ENCODE measurements at places on chromosomes 5 and 9.
A peak's percentile ranks its signal among the peaks of the same experiment; 100 is the strongest.

DNA sequence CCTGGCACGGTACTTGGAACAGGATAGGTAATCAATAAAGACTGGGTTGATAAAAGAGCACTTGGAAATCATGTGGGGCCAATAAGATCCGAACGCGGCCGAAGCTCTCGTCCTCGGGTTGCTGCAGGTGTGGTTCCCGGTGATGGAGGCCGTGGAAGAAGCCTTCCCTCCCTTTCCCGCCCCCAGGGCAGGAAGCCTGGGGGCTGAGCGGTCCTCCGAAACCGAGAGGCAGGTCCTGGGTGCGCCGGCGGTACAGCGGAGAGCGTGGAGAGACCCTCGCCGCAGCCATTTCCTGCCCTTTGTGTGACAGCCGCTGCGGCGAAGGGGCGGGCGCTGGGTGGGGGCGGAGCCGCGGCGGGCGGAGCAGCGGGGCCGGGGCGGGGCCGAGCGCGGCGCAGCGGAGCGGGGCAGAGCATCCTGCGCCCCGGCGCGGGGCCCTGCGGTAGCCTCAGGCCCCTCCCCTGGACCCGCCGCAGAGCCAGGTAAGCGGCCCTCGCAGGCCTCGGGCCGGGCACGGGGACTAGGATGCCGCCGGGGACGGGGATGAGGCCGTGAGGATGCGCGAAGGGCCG lies at the start of gene CYFIP2:
Gene CYFIP2 (plus strand): TSS at position 410 of the 572 bp plus-strand sequence. CDS start 19,239 bp downstream, outside the sequence.
- DNase-seq: no peak

- no peak for DNase-seq
Observed at GRCh38 chr5:171749365-171749764, 36.3 kb upstream of the SMIM23 start.

DNA sequence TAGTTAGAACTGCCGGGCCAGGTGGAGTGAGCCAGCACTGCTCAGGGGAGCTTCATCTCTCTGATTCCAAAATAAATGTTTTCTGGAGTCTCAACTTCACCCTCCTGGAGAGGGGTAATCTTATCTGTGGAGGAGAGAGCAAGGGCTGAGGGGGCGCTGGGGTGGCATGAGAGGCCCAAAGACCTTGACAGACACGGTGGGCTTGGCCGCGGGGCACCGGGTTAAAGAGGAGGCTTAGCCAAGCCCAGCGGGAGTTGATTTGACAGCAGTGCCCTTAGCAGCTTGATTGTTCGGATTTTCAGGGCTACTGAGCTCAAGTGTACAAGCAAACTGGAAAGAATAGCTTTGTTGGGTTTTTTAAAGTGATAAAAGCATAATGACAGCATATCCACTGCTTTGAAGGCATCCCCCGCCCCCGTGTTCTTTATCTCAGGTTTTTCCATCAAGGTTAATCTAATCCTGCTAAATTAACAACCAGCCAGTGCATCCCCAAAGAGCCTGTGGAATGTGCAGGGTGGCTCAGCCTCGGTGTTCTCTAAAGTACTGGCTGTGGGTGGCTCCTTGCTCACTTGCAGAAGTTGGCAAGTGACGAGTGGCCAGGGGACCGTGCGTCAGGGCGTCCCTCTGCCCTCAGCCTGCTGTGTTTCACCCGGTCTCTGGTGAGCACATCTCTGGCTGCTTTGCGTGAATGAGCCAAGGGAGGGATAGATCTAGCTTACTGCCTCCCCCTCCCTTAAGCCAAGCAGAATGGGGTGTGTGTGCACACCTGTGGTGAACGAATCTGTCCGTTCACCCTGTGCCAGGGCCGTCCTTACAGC lies 5.5 kb downstream of the QRFP start:
- no peak for DNase-seq

DNA sequence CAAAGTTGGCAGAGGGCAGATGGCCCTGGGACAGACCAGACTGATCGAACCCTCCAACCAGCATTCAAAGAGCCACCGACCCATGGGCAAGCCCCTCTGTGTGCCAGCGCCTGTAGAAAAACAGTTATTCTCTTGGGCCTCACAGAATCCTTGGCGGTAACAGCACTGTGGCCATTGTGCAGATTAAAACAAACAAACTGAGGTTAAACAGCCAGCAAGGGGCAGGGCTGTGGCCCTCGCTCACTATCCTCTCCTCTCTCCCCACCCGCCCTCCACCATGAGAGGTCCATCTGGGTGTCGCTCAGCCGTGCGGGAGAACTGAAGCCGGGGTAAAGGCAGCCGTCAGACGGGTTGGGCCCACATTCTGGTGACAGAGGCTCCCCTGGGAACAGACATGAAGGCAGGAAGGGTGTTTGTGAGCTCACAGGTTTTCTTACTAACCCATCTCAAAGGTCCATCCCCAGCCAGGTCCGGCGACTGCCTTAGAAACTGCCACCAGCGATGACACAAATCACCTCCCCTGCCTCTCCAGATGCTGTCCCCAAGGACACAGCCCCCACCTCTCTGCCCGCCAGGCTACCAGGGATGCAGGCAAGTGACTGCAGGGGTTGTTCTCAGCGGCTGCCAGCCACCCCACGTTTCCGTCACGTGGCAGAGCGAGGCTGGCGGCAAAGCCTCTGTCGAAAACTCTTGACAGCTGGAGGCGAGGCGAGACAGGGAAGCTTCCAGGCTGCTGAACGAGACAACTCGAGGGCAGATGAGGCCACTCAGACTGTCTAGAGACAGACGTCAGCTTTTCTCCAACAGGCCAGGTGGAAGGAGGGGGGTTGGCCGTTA lies 75.8 kb upstream of the SARDH start:
- no peak for DNase-seq

DNA sequence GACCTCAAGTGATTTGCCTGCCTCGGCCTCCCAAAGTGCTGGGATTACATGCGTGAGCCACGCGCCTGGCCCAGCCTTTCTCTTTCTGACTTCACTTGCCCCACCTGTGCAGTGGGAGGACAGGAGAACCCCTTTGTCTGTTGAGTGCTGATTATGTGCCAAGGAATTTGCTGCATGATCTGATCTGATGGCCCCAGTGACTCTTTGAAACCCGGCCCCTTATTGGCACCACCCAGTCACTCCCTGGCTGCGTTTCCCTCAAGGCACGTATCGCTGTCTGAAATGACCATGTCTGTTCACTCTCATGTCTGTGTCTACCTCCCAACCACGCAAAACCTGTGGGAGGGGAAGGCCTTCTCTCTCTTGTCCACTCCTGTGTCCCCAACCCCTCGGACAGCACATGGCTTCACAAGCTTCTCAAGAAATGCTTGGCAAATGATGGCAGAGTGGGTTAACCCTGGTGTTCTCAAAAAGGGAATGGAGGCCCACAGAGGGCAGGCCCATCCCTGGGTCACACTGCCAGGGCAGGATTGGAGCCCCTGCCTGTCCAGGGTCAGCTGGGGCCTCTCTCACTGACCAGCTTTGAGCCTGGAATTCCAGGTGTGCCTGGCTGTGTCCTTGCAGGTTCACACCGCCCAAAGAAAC lies 21.9 kb downstream of the NEK6 start:
- DNase-seq: peak; percentile 51

- DNase-seq: no peak
Observed at GRCh38 chr5:127143722-127144121, 70.4 kb upstream of the C5orf63 start.

DNA sequence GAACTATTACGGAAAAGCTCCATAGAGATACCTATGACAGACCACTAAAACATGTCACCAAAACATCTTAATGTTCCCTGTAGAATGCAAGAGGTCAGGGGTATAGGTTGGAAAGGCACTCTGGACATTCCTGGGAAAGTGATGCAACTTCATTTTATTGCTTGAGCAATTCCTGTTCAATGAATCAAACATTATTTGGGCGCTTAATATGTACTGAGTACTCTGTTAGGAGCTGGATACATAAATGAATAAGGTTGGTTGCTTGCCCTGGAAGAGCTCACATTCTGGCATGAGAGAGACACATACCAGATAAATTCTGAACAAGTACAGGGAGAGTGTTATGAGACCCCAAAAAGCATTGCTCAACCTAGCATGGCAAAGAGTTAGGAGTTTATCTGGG lies 408.9 kb upstream of the DMAC1 start:
- DNase-seq: no peak

DNA sequence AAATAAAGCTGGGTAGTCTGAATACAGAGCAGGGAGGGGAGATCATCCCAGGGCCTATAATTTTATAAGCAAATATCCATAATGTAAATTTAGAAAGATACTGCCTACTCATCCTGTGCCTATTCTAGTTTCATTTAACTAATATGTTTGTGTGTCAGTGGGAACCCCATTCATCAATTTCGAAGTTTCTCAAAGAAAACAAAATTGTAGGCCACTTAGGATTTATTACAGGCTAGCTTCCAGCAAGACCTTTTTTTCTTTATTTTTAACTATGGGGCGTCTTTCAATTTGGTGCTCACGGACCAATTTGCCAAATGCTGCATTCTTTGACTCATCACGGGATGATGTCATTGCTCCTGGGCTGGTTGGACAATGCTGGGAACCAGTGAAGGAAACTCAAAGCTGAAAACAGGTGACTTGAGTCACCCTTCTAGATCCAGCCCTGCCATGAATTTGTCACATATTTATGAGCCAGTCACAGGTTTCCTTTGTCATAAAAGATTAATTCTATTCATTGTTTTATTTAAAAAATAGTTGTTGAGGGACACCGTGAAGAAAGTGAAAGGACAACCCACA lies 13.4 kb downstream of the PCSK5 start:
- DNase-seq: peak; percentile 7

- DNase-seq: no peak
Observed at GRCh38 chr5:167952278-167952995, 339.0 kb upstream of the WWC1 start.

DNA sequence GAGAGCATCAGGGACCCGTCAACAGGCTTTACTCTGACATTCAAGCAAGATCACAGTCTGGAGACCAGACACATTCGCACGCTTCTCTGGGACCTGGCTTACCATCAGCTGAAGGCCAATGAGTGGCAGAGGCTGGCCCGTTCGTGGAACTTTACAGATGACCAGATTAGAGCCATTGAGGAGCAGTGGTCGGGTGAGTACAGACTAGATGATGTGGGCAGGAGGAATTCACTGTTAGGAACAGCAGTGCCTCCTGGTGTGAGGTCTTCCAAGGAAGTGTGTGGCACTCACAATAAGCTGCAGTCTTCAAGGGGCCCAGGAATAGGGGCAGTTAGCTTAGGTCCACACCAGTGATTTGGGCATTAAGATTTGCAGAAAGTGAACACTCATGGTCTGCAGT lies 50.4 kb downstream of the POC5 start:
- DNase-seq: no peak

DNA sequence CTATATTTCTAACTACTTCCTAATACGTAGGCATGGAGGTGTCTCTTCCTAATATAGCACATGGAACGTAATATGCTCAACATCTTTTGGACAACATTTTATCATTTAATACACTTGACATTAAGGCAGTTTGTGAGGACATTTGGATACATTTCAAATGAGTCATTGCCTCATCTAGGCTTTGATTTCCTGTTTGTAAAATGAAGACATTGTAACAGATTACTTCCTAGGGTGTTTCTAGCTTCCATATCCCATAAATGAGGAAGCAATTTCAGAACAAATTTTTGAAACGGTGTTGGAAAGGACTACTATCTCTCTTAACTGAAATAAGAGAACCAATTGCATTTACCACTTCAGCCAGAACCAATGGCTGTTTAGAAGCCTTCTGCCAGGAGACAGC lies 38.7 kb downstream of the SLC28A3 start:
- DNase-seq: peak; percentile 68

DNA sequence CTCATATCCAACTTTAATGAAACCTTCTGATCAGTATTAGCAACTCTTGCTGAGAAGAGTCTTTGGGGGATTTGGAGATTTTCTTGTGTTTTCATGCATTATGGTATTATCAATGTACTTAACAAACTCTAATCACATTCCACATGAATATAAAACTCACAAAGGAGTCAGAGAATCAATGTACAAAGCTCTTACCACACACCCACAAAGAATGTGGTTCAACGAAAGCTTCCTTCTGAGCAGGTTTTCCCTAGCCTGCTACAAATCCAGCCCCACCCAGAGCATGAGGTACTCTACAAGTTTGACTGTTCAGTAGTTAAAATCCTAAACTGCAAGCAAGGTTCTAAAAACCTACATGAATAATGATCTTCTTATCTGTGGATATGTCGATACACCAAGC lies 210.1 kb downstream of the TARS1 start:
- DNase-seq: peak; percentile 37

- DNase-seq: no peak
Observed at GRCh38 chr5:82309091-82309531, 31.0 kb upstream of the RPS23 start.

- peak; percentile 82 for DNase-seq
Observed at GRCh38 chr9:112881331-112881730, 9.3 kb downstream of the SLC46A2 start.

DNA sequence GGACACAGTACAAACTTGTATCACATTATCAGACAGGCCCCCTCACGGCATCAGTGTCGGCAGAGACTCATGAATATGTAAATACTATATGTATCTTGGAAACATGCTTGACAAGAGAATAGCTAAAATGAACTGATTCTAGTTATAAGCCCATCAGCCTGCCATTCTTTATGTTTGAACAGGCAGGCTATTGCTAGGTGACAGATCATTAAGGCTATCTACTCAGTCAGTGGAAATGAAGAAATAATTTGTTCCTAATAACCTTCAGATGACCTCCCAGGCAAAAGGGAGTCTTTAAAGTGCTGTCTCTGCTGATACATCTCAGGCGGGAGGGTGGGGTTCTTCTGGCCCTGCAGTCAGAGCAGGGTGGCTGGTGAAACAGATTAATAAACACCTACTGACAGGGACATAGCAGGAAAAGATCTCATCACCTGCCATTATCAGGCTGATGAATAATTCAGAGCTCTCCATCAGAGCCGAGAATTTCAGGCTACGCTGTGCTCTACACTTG lies 394.2 kb downstream of the RASEF start:
- no peak for DNase-seq

DNA sequence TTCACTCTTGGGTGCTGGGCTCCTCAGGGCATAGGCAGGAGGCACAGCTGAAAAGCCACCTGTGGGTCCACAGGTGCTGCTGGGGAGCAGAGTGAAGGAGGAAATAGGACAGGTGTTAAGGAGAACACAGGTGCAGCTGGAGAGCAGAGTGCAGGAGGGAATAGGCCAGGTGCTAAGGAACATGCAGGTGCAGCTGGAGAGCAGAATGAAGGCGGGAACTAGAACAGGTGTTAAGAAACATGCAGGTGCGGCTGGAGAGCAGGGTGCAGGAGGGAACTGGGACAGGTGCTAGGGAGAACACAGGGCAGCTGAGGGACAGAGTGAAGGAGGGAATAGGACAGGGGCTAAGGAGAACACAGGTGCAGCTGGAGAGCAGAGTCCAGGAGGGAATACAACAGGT lies 43.8 kb upstream of the PLEKHG4B start:
- DNase-seq: no peak

DNA sequence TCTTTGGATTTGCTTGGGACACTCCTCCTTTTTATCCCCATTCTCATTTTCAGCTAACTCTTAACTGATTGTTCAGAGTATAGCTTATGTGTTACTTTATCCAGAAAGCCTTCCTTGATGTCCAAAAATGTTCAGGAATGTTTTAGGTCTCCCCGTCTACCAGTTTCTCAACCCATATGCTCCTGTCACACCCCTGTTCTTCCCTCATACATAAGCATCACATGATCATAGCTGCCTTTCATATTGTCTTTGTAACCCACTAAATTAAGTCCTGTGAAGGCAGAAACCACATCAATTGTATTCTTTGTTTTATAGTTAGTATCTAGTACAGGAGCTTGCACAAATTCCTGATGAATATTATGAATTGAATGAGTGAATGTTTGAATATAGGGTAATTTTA lies 321.9 kb upstream of the ACTBL2 start:
- peak; percentile 45 for DNase-seq
